ENCODE measurements at places on chromosomes 1 and 21.

- no peak for DNase-seq
Observed at GRCh38 chr1:169933984-169934725, 40.5 kb upstream of the SCYL3 start.

- DNase-seq, result no peak
Observed at GRCh38 chr1:113811156-113811887, 954 bp downstream of the RSBN1 start.

DNA sequence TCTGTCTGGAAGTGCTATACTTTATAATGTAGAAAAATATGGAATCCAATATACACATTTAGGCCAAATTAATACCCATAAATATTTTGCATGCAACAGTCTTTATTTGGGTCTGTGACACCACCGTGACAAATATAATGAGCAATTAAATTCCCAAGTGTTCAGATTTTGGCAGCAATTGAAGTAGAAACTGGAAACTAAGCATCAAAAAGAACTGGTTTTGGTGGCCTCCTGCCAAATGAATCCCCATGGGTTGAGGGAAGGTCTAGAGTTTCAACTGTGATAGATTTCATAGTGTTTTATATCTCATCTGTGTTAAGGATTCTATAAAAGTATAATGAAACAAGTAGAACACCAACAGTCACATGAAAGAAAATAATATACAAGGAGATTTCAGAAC is 88.4 kb downstream of the DPYD start:
- no peak for DNase-seq

- DNase-seq, result no peak
Observed at GRCh38 chr1:208599063-208599462, 354.9 kb upstream of the PLXNA2 start.

GRCh38 chr1:108009603-108010195 is 44.7 kb upstream of the VAV3 start:
- no peak for DNase-seq

GRCh38 chr21:30340714-30341573 is 3.5 kb upstream of the KRTAP27-1 start:
- no peak for DNase-seq

DNA sequence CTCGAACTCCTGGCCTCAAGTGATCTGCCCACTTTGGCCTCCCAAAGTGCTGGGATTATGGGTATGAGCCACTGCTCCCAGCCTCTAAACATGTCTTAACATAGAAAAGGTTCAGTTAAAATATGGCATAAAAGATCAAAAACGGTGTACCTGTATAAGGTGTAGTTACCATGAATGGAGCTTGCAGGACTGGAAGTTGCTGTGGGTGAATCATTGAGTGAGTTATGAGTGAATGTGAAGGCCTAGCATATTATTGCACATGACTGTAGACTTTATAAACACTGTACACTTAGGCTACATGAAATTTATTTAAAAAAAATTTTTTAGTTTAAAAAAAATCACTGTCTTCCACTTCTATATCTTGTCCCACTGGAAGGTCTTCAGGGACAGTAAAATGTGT is 15.7 kb downstream of the ABCD3 start:
- DNase-seq, result no peak

DNA sequence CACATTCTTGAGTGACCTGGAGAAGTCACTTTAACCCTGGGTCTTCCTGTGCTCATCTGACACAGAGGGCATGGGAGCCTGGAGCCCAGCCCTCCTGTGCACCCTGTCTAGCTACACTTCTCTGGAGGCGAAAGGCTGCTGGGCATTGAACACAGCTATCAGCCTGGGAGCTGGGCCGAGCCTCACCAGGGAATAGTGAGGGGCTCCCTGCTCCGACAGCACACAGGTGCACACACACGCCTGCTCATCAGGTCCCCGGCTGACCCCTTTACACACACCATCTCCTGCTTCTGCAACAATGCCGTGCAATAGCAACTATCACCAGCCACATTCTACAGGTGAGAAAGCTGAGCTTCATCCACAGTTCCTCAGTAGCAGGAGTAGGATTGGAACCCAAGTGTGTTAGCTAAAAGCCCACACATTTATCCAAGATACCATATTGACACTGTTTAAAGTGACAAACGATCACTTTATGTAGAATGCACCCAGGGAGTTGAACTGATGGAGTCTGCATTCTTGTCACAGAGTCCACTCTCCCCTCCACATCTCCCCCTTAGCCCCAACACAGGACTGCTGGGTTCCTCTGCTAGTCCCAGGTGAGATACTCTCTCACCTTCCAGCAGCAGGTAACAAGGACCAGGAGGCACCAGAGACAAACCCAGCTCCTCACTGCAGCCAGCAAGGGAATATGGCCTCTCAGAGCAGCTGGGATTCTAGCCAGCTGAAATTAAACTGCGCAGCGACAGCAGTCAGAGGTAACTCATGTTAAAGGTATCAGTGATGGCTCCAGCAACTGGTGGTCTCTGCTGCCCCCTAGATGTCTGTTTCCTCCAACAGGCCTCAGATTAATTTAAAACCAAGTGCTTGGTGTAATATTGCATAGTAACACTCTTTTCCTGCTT is 18.3 kb upstream of the CAPN8 start:
- no peak for DNase-seq

GRCh38 chr1:215890438-215890837 is 323.3 kb downstream of the KCTD3 start:
- no peak for DNase-seq

GRCh38 chr1:109917768-109918606 is 7.3 kb downstream of the CSF1 start:
- DNase-seq, result no peak

DNA sequence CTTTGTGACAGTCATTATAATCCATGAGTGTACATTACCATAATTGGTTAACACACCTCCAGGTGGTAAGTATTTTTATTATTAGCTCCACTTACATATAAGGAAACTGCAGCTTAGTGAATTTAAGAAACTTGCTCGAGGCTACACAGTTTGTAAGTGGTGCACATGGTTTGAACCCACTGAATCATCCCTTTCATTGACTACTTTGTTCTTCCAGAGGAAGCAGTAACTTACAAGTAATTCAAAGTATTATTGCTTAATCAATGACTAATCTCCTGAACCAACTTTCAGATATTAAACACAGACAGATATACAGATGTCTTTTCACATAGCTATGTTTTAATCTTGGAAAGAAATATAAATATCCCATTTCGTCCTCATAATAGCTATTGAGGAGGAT is 18.7 kb upstream of the CLDN8 start:
- DNase-seq, result no peak

DNA sequence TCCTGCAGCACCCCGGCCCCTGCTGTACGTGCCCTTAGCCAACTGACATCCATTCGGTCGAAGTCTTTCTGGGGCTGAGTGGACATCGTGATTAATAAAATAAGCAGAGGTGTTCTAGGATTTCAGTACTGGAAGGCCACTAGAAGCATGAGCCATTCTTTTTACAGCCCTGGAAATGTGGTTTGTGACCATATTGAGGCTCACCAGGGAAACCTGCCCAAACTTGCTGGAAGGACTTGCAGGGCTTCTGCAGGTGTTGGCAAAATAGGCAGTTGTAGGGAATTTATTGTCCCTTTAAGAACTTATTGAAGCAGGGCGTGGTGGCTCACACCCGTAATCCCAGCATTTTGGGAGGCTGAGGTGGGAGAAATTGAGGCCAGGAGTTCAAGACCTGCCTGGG is 80.8 kb downstream of the DOP1B start:
- no peak for DNase-seq

GRCh38 chr1:58505286-58505685 is 41.2 kb downstream of the OMA1 start:
- no peak for DNase-seq

DNA sequence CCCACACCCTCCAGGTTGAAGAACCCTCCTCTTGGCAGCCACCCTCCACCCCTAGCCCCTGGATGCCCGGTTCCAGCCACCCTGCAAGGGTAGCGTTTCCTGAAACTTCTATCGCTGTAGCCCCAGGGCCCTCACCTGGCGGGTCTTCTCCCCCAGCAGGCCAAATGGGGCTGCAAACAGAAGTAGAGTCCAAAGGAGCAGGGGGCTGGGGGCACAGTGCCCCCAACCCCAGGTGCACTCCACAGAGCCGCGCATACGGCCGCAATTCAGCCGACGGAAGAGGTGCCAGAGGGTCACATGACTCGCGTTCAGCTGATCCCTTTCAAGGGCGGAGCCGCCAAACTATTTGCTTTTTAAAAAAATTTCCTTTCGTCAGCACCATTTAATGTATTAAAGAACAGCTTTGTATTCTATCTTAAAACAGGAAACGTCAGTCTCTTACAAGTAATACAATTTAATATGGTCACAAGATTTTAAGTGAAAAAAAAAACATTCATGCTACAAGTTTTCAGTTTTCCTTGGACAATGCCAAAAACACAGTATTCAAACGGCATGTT is at the start of gene GLMP:
TSS of gene GLMP (minus strand) at position 289 of the 557 bp plus-strand sequence. CDS start at position 255, 34 bp downstream.
- peak; percentile 62 for DNase-seq

- no peak for DNase-seq
Observed at GRCh38 chr1:1216770-1217620, 3.0 kb upstream of the TNFRSF4 start.

DNA sequence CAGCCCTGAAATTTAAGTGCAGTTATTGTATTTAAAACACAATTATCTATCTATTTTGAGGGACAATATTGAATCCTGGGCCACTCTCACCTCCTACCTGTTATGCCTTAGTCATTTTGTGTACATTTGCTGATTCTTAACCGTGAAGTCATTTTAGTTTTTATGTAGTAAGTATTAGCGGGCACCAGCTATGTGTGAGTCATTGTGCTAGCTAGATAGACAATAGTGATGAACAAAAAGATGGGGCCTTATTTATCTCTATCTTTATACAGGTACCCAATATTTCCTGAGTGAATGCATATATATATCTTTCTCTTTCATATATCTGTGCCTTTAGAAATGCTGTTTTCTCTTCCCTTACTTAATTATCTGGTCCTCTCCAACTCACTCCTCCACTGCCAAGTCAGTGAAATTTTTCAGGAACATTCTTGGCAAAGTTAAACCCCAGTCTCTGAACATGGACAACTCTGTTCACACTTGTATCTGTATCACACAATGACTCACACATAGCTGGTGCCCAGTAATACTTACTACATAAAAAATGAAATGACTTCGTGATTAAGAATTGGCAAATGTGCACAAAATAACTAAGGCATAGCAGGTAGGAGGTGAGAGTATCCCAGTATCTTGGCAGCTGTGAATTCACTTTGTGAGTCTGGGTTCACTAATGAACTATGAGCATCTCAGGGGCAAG is 166.0 kb upstream of the C8B start:
- DNase-seq, result no peak

- no peak for DNase-seq
Observed at GRCh38 chr1:17717594-17718535, 37.3 kb upstream of the ACTL8 start.

DNA sequence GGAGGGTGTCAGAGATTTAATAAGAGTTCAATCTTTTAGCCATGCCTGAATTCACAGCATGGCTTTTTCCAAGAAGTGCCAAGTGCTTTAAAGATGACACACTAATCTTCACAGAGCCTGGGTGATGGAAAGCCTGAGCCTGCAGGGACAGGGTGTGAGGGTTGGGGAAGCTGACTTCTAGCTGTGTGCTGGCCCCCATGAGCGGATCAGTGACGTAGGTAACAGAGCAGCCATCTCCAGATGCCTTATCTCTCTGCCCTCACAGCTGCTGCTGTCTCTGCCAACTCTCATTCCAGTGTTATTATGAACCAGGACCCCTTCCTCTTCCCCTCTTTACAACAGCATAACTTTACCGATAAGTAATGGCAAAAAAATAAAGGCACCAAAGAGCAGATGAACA is 30.6 kb downstream of the FAM78B start:
- no peak for DNase-seq

DNA sequence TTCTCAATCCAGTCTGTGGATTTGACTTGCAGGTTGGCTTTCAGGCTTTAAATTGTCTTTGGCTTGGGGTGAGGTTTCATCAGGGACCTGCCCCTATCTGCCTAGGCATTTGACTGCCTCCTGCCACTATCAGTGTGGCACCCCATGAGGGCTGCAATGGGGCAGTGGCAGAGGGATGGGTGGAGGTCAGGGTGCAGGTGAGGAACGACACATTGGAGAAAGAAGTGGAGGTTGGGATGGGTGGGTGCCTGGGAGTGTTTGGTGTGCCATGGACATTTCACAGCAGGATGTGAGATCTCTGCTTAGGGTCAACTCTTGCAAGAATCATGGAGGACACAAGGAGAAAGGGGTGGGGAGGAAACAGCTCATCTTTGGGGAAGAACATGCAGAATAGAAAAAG is 625.1 kb downstream of the PTPRU start:
- DNase-seq, result no peak

DNA sequence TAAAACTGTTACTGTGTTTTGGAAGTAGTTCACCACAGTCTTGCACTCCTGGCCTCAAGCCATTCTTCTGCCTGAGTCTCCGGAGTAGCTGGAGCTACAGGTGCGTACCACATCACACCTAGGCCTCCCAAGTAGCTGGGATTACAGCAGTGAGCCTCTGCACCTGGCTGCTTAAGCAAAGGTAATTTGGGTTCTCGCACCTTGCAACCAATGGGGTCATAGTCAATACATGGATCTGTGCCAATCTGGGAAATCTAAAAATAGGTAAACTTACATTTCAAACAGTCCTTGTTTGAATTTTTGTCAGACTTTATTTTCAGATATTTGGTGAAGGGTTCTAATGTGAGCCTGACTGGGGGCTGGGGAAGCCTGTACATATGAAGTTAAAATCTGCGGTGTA is 466.5 kb downstream of the PCP4 start:
- DNase-seq, result no peak

DNA sequence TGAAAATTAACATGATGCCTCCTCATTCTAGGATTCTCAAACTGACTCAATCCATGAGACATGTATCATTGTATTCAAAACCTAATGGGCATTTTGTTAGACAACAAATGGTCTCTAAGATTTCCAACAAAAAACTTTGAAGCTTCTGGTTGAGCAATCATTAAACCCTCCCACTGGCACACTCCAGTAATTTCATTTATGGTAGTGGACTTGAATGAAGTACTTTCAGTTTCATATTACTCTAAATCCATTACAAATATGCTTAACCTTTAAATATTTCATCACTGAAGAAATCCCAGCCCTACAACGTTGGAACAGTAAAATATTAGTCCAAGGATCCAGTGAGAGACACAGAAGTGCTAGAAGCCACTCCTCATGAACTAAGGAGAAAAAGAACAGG is 43.5 kb downstream of the GBP6 start:
- no peak for DNase-seq

- DNase-seq, result no peak
Observed at GRCh38 chr1:83508485-83509151, 490.3 kb downstream of the TTLL7 start.

GRCh38 chr1:37176269-37176668 is 142.0 kb upstream of the GRIK3 start:
- DNase-seq, result no peak

- DNase-seq, result no peak
Observed at GRCh38 chr1:30908696-30909364, at the start of gene SDC3. TSS of gene SDC3 (minus strand) at chr1:30908758. CDS start at chr1:30908586, 172 bp downstream.

DNA sequence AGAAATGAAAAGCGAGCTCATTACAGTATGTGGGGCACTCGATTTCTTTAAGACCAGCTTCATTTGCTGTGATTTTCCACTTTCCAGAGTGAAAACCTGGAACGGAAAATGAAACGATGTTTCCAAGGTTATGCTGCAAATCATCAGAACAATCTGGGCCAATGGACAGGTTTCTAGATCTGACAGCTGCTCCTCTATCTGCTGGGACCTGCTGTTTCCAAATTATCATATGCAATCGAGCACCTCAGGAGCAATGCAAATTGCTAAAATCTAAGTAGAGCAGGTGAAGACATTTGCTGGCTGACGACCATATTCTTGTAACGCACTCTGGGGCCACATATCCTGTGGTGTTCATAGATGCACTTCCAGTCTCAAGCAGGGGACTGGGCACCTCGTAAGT is 39.7 kb upstream of the TIAM1 start:
- no peak for DNase-seq

Data from GM18507 (cell line).